Endodermal cell (in vitro differentiated cells): ENCODE measurements at places on chromosomes 3 and 15. TPM values are rescaled to one million over a fixed set of nuclear protein-coding genes. Genes with fewer than 3 reads are reported as not detected.

DNA sequence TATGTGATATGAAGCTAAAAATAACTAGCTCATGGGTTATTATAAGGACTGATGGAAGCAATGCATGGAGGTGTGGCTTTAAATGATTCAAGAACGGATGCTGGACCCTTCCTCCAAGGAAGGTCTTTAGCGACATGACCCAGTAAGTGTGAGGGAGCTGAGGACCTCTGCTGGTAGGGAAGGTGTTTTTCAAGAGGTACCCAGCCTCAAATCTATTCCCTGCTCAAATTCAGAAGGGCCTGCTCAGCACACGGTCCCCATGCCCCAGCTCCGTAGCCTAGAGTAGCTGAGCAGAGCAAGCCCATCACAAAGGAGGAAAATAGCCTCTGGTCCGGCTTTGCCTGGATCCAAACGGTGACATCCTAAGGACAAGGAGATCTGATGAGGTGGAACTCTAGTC is 266.2 kb upstream of the IGF1R start:
- no peak overlapping the region for H3K4me3 ChIP-seq
- no peaks in the 10 kb centered on the region for H3K27me3 ChIP-seq
- H3K27ac ChIP-seq = no peak overlapping the region
- H3K4me1 ChIP-seq = no peaks in the 10 kb centered on the region
- peak; percentile 67 for DNase-seq

DNA sequence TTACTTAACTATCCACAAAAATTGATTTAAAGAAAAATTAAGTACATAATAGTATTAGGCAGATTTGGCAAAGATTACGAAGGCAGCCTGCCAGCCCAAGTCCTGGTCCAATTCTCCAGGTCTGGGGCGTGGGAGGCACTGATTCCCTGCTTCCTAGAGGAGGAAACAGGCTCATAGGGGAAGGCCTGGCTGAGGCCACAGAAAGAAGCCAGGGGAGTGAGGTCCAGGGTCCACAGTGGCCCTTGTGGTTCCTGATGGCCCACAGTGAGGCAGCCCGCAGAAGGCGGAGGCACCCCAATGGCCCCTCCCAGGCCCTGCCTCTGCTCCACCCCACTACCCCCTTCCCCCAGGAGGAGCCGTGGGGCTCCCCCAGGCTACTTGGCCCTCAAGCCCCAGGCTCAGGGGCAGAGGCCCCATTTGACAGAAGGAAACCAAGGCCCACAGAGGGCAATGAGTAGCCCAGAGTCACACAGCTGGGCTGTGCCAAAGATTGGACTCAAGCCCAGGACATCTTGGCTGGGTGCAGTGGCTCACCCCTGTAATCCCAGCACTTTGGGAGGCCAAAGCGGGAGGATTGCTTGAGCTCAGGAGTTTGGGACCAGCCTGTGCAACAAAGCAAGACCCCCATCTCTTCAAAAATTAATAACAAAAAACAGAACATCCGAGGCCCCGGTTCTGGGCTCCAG is 21.0 kb downstream of the H1-8 start:
- H3K27ac ChIP-seq = no peak overlapping the region
- no peaks in the 10 kb centered on the region for H3K27me3 ChIP-seq
- H3K4me1 ChIP-seq = no peaks in the 10 kb centered on the region
- H3K4me3 ChIP-seq = no peak overlapping the region
- H3K36me3 ChIP-seq = no peaks in the 10 kb centered on the region

DNA sequence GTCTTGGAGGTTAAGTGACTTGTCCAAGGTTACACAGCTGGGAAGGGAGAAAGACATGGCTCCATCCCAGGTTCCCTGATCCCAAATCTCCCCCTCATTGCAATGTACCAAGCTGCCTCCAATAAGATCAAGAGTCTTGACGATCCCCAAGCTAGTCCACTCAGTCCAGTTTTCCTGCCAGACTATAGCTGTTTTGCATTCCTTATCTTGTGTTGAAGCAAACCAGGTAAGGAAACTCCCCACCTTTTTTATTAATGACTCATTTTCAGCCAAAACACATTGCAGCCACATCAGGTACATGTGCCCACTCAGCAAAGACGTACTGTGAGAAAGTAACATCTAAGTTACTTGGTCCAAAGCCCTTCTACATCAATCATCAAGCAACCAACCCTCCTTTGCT is 41.9 kb downstream of the LIPC start:
- no peaks in the 10 kb centered on the region for H3K36me3 ChIP-seq
- no peak overlapping the region for H3K27ac ChIP-seq
- peaks cover 8% of the 10 kb centered on the region for H3K4me1 ChIP-seq
- H3K27me3 ChIP-seq = no peaks in the 10 kb centered on the region

ZNF80 gene
- not detected in 3 replicates for total RNA-seq

ARL6 gene
- total RNA-seq = 10.5 and 11.1 TPM in 2 replicates
